NCI-H187 treated with DMSO at 0.1 percent for 48 hours (cell line): ENCODE measurements at places on chromosomes 2 and 18.

- DNase-seq, result no peak
These were observed 18.7 kb upstream of the REL start for GRCh38 chr2:60862642-60863041.

GRCh38 chr2:128662051-128662471 is 343.4 kb upstream of the HS6ST1 start:
- DNase-seq, result no peak

- DNase-seq, result no peak
These were observed 265.0 kb downstream of the KCNJ3 start for GRCh38 chr2:154963511-154963910.

DNA sequence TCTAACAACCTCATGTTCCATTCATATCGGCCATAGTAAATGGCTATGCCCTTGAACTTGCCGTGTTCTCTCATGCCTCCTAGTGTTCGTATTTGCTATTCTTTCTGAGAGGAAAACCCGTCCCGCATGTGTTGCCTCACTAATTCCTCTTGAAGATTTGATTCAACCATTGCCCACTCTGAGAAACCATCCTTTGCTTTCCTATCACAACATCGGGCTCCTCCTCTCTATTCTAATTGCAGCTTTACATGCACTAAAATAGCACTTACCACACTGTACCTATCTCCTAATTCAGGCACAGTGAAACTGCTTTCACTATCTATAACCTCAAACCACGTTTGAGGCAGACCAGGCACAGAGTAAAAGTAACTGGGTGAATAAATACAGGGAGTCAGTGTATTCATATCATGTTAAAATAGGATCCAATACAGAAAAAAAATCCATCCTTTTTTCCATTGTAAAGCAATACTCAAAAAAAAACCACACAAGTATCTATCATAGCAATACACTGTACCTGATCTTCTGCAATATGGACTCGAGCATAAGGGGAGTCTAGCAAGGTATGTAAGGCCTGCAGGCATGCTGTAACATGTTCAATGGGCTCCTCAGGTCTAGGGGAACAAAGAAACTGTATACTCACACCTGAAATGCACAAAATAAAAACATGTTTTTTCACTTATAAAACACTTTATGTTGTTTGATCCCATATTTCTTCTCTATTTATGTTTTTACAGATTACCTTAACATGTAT is 39.0 kb upstream of the STRN start:
- DNase-seq, result no peak

DNA sequence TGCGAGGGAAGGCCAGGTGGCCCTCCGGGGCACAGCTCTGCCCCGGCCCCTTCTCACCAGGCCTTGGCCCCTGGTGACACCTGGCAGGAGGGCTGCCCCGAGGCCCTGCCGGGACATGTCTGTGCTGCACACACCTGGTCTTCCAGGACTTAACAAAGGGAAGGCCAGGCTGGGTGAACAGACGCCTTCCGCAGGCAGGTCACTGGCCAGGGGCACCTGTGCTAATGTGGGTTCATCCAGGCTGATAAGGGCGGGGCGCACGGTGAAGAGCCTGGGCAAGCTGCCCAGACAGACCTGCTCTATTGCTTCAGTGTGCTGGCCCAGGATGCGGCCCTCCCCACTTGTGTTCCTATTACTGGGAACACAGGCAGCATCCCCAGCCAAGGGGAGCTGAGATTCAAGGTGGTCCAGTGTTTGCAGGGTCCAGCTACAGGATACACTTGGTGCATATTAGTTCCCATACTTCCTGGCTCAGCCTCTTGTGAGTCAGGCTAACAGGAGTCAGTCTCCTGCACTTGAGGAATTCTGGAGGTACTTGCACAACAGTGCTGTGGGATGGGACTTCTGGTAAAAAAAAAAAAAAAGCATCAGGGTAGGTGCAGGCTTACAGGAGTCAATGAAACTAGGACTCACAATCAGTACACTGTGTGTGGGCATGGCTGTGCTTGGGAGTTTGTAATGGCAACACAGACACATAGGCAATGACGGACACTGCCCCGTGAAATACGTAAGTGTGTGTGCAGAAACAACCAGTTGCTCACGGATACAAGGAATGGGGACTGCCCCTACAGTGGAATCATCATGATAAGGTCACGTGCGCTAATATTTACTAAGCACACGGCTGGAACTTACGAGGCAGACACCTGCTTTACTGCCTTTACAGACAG is 261.4 kb downstream of the TWIST2 start:
- DNase-seq, result no peak

DNA sequence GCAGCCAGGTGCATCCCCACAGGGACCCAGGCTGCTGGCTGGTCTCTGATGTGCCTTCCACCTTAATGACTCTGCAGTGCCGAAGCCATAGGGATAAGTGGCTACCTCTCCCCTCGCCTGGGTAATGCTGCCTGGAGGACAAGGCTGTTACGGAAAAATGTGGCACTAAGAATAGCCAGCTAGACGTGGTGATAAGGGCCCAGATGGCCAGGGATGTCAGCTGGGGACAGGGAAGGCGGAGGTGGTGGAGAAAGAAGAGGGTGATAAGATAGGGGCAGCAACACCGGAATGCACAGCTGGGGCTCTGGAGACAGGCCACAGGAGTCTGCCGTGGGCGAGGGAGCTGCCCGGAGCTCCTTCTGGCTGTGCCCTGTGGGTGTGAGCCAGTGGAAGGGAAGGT is 170.6 kb downstream of the FHOD3 start:
- DNase-seq, result no peak

GRCh38 chr2:160963957-160964356 is 196.3 kb upstream of the TANK start:
- DNase-seq, result no peak

DNA sequence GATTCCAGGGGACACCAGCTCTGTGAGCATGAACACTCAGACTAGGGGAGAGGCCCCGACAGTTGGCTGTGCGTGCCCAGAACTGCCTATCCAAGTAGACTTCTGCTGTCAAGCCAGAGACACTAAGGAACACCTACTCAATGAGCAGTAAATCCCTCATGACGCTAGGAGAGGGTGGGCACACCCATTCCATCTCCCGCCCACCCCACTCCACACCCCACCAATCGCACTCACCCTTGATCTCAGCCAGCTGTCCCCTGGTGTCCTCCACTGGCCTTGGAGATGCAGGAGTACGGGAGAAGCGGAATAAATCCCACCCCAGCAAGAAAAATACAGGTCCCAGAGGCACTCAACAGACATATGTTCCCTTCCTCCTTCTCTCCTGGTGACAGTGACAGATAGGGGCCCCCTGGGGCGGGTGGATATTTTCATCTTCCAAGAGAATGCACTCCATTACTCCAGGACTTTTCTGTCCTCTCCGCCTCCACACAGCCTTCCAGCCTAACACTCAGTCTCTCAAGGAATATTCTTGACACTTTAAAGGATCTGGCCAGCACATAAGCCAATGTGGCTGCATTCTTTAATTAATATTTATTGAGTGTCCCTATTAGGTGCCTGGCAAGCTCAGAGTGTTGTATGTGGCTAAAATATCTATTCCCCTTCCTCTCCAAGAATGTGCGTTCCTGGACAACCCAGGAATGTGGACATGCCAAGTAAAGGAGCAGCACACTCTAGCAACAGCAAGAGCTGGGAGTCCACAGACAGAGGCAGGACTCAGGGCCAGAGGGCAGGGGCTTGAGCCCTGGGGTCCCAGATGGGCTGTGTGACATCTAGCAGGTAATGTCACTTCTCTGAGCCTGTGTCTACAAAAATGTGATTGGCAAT is 13.1 kb upstream of the SMAD7 start:
- DNase-seq, result no peak

DNA sequence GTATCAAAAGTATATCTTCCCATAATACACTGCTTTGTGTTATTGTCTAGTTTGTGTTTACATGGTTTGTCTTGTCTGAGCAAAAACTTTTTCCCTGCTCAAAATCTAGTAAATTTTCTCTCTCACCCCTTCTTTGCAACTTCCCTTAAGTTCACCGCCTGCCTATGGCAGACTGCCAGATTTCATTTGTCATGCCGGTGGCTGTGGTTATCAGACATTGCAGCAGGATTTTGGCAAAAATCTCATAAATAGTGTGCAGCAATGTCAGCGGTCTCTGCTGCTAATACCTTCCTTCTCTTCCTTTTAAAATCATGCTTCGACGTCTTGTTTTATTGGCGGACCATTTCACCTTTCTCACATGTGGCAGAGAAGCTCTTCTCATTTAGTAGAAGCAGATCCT is 45.6 kb upstream of the TMEM178A start:
- DNase-seq, result no peak

- DNase-seq, result no peak
These were observed 6.7 kb upstream of the QPCT start for GRCh38 chr2:37337620-37338280.

- DNase-seq, result no peak
These were observed 79.2 kb upstream of the PXDN start for GRCh38 chr2:1823187-1824169.

DNA sequence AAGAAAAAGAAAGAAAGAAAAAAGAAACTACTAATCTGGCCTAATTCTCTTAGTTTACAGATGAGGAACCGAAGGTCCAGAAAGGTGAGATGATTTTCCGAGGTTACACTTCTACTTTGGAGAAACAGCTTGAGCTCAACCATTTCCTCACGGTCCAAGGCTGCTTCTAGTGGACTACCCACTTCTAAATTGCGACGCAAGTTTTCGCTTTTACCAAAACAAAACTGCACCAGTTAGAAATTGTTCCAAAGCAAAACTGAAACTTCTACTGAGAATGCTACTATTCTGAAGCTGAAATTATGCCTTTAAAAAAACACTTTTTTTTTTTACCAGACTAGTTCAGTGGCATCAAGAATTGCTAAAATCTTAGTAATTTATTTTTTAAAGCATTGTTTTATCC is 101.6 kb downstream of the INO80D start:
- no peak for DNase-seq

DNA sequence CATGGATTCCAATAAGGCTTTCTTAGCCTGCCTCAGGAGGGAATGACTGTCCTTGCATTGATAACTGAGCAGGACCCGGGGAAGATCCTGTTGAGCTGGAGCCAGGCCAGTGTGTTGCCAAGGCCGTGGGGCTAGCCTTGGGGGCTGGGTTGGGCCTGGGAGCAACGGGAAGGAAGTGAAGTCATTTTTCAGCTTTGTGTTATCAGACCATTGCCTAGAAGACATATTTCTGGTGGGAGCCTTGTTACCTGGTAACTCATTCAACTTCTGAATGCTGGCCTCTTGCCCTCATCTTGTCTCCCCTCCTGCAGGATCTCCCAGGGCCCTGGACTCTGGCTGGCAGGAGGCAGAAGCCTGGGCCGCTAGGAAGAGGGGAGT is 92.7 kb upstream of the MGAT5 start:
- no peak for DNase-seq

- no peak for DNase-seq
These were observed 40.6 kb upstream of the SNED1 start for GRCh38 chr2:240957656-240958365.

- no peak for DNase-seq
These were observed 147.5 kb downstream of the NCKAP5 start for GRCh38 chr2:133420788-133421187.

DNA sequence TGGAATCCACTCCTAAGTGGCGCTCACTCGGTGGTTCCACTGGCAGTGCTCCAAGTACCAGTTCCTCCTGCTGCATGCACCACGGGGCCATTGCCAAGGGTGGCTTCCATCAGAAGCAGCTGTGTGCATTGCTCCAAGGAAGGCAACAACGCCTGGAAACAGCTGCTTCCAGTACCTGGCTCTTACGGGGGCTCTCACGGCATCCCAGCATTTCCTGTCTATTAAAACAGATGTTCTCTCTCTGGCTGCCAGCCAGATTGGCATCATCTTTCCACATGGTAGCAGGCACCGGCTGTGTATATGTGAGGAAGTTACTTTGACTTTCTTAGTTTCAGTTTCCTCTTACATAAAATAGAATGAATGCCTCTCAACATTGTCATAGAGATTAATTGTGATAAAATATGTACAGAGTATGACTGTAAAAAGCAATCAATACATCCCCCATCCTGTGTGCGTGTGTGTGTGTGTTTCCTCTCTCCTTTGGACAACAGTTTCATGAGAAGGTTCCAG is 84.9 kb downstream of the CMPK2 start:
- peak; percentile 41 for DNase-seq

- no peak for DNase-seq
These were observed 182.8 kb upstream of the SKOR2 start for GRCh38 chr18:47434214-47434746.

- no peak for DNase-seq
These were observed 48.8 kb upstream of the REL start for GRCh38 chr2:60832621-60833020.

DNA sequence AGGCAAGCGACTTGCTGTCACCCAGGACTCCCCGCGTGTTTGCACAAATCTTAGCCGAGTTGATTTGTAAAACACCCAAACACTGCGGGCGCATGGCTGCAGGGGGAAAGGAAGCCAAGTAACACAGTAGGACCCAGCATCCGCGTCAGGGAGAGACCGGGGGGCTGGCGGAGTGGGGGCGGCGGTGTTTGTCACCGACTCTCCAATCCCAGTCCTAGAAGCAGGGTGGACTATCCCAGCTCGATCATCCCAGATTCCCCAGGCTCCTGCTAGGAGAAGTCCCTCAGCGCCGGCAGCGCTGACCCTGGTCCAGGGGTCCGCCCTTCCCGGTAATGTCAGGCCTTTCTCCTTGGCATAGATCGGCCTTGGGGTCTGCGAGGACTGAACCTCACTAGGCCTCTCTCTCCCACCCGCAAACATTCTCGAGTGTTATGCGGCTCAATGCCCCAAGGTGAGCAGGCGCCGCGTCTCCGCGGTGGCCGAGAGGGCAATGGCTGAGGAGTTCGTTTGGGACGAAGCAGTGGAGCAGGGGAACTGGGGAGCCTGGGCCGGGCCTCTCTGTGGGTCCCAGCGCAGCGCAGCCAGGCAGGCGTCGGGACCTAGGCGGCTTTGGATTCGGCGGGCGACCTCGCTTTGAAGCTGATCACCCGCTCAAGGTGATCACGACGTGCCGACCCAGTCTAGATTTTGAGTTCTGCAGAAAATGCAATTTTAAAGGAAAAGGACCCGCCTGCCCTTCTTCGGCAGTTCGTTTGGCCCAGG is 1.5 kb upstream of the GDF7 start:
- no peak for DNase-seq
